Lower lobe of right lung (tissue), 2 donors: ENCODE measurements at places on chromosomes 4 and X. TPM values are rescaled to one million over a fixed set of nuclear protein-coding genes. Genes with fewer than 3 reads are reported as not detected.

DNA sequence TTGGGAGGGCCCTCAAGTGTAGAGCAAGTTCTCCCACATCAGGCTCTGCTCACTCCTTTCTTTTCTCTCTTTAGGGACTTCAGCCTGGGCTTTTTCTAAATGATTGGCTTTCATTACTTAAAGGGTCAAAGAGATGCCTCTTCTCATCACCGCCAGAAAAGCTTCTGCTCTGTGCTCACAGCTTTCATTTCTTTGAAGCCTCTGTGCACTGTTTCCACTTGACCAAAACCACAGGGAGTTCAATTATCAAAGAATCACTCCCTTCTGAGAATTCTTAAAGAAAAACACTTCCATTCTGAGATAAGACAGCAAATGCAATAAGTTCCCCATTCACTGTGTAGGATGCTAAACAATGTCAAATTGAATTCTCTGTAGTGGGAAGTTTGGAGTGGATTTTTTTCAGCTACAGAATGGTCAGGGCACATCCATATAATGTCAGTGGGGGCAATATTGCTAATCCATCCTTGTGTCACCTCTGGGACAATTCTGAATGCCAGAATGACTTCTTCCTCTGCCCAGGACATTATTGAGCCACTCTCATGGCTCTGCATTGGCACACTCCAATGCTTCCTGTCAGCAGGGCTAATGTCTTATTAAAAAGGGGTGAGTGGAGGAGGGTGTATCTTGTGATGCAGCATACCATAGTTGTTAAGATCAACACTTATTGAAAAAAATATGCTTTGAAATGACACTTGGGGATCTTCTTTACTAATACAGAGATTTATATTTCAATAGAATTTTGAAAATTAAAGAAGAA, 217.6 kb downstream of the SNCA start:
- DNase-seq = no peak

DNA sequence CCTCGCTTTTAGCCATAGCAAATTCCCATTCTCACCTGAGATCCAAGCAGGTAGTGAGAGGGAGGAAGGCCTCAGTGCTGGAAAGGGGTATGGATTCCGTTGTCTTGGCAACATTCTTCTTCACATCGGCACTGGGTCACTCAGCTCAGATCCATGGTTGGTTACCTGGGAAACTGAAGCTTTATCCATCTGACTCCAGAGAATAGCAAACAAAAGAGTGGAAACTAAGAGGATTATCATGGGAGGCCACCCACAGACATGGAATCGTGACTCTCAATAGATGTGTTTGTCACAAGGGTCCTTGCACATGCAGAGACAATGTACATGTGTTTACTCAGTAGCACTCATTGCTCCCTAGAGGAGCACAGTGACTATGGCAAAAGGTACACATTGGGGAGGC, 81.0 kb downstream of the MAGED4 start:
- no peak for DNase-seq

OFD1 gene
- 38.3 TPM for total RNA-seq

DNA sequence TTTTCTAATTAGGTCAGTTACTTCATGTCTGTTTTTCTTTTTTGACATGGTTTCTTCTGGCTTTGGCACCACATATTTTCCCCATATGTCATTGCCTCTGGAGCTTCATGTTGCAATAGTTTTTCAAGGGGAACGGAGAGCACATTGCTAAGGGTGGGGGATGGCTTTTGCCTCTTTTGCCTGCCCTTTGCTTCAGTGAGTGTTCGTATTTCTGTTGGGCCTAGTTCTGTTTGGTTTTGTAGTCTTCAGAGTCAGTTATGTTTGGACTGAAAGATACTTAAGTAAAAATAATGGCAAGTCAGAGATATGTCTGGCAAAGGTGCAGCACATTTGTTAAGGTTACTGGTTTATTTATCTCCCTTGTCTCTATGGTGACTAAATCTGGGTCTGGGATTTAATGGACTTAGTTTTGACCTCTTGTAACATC, 29.1 kb downstream of the FHL1 start:
- no peak for DNase-seq

- peak; percentile 16 for DNase-seq
These were observed 90.2 kb downstream of the FAM53A start for GRCh38 chr4:1593881-1594345.

- DNase-seq = no peak
These were observed 509.1 kb upstream of the NR3C2 start for GRCh38 chr4:148951346-148951745.

DNA sequence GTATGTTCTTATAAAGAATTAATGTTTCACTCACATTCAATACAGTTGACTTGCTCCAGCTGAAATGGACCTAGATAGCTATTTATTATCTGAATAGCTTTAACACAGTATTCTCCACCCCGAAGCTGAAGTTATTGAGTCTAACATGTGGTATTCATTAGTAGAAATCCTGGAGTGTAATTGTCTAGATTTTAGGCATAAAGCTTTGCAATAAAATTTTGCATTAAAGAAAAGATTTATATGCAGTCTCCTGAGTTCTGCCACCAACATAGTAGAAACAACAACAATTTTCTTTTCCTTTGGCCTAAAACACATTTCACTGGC, 90.2 kb upstream of the DCLK2 start:
- no peak for DNase-seq

DNA sequence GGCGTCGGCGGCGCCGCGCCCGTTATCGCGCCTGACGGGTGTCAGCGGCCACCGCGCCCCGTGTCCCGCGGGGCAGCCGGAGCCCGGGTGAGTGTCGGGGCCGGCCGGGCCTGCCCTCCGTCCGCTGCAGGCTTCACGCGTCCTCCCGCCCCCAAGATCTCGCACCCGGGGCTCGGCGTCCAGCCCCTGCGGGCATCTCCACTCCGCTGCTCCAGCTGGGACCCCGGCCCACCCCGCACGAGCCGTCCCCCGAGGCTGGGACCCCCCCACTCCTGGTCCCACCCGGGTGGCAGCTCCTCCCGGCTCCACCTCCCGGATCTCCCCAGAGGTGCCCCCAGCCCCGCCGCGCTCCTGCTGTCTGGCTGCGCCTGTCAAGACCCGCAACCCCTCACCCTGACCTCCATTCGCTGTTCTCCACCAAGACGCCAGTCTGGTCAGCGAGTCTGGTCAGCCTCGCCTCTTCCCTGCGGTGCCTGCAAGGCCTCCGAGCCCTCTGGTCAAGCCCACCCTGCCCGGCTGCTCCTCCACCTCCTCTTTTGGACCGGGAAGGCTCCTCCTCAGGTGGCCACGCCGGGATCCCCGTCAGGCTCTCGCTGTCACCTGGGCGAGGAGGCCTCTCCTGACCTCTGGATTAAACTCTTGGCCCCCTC, 66.0 kb upstream of the NKX1-1 start:
- DNase-seq = no peak

DNA sequence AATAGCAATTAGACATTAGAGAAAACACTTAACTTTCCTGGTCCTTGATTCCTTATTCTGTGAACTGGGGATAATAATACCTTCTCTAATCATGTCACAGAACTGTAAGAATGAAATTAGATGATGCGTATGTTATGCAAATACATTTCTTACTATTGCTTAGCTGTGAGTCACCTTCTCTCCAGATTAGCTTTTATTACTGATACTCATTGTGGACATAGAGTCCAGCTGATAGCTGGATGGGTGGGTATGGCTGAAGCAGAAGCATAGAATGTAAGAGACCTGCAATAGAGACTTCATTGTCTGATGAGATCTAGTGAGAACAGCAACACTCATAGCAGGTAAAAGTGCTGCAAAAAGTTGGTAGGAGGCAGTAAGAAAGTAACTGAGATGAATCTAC, 437.2 kb upstream of the ZFP42 start:
- no peak for DNase-seq

- DNase-seq = no peak
These were observed 84.8 kb upstream of the EDNRA start for GRCh38 chr4:147396105-147396504.

DNA sequence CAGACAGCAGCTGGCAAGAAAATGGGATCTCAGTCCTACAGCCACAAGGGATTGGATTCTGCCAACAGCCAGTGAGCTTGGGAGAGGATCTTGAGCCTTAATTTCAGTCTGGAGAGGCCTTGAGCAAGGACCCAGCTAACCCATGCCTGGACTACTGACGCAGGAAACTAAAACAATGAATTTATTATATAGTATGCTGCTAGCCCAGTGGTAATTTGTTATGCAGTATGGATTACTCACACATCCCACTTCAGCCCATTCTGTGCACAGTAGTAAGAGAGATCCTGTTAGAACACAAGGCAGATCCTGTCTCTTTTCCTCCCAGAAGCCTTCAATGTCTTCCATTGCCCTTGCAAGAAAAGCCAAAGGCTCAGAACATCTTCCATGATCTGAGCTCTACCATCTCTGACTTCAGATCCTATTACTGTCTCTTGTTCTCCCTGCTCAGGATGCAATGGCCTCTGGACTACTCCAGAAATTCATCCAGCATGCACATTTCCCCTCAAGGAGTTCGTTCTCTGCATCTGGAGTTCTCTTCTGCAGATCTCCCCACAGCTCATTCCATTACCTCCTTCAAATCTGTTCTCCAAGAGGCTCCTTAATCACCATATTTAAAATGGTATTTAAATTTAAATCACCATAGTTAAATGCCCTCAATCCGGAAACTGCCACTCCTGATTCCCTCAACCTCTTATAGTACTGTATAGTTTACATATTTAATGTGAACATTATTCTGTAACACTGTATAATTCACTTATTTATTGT, 27.6 kb downstream of the SMIM20 start:
- no peak for DNase-seq

- DNase-seq = peak; percentile 58
These were observed 708 bp downstream of the TMSB4X start for GRCh38 chrX:12975670-12975965.

DNA sequence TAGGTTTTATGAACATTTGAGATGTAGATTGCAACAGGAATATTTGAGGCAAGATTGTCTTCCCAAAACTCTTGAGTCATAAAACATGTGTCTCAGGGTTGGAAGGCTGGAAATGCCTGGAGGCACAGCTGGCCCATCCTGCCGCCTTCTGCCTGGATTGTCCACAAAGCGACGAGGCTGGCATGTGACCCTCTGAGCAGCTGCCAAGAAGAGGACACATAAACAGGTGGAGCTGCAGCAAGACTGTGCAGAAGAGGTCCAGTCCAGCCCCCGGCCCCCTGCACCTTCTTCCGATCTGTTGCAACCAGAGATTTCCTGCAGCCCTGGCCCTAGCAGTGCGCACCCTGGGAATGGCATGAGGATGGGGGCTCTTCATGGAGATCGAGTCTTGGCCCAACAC, 101.9 kb upstream of the BCOR start:
- DNase-seq = no peak

DNA sequence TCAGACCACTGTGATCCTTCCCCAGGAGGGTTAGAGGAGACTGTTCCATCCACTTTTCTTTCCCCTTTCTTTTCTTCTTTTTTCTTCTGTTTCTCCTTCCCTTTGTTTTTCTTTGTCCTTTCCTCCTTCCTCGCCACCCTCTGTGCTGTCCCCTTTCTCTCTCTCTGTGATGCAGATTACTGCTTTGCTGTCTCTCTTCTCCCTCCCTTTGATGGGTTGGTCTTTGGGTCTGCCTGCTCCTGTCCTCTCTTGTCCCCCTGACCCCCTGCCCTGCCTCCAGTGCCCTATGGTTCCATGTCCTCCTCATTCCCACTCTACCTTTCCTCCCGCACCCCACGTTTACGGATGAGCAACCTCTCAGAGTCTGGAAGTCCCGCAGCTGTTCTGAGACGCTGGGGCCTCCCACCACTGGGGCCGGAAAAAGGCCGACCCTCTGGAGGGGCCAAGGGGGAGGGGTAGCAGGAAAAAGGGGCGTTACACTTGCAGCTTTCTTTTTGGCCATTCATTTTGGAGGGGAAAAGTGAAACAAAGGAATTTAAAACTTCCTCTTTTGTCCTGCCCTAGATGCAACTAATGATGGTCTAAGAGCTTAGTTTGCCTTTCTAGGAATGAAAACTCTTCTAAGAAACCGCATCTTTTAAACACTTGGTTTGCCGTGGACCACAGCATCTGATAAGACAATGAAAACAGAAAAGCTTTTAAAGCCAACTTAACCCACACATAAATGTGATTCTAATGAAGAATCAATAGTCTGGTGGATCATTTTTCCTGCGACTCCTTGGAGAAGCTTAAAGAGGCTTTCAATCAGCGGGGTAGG, 24.5 kb upstream of the TSR2 start:
- no peak for DNase-seq

- DNase-seq = no peak
These were observed 2.4 kb downstream of the PCDH7 start for GRCh38 chr4:30722359-30723200.

DNA sequence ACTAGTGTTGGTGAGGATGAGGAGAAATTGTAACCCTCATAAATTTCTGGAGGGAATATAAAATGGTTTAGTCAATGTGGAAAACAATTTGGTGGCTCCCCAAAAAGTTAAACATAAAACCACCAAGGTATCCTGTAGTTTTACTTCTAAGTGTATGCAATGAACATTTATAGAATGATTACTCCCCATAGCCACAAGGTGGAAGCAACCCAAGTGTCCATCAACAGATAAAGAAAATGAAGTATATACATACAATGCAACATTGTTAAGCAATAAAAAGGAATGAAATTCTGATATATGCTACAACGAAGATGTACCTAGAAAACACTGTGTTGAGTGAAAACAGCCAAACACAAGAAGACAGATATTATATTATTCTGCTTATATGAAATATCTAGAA, 569.1 kb upstream of the GRID2 start:
- DNase-seq = no peak

DNA sequence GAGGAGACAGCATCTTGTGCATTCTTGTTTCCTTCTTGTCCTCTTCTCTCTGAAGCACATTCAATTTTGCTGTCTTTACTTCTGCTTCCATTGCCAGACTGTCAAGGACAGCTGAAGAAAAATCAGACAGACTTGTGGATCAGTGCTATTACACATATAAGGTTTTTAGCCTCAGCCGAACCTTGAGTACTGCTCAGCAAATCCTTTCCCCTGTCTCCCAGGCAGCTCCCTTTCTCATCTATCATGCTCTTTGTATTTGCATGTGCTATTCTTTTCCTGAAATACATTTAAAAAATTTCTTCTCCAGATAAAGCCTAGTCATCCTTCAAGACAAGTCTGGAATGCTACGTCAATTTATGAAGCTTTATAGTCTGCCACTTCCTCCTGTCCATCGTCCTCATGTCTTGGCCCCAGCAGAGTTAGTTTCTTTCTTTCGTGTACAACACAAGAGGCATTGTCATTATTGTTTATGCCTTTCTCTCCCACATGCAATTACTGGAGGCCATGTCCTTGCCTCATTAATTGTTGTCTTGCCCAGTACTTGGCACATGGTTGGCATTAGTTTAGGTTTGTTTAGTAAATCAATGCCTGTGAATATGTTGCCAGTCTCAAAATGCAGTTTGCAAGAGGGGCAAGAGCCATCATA, 45.1 kb downstream of the ADGRL3 start:
- DNase-seq = no peak

DKK2 gene
- total RNA-seq = 11.9 TPM

DNA sequence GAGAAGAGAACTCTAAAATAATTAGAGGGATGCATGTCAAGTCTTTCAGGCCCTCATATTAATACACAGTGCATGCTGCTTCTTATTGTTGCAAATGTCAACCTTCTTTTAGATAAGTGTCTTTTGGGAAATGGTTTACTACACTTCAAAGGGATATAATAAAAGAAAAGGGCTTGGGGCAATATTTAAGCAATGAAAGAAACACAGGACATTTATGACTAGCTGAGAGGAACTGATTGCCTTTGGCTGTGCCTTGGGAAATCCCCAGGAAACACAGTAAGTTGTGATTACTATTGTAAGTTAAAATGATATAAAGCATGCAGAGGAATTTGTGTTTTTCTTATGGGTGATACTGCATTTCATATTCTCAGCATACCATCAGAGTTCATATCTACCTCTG, 1036.2 kb upstream of the GRID2 start:
- DNase-seq = no peak

MAGEA2B gene
- total RNA-seq = not detected

- DNase-seq = no peak
These were observed 202.1 kb downstream of the PTTG2 start for GRCh38 chr4:38162240-38162784.
